GM12891 (cell line): ENCODE measurements at places on chromosomes 1 and 21.
A peak's percentile ranks its signal among the peaks of the same experiment; 100 is the strongest.

DNA sequence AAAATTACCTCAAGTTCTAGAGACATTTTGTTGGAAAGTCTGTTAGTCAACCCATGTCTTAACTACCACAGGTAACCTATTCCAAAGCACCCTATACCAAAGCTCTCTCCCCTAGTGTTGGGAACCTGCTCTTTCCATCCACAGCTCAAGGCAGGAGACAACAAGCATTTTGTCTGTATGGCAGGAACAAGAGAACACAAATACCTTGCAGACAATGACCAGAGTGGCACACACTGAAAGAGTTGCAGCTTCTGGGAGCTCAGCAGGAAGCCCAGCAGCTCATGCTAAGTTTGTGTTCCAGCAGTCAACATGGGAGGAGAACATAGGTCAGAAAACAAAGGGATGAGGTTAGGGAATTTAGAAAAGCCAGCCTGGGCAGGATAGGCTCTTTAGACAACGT lies 300.8 kb downstream of the HHIPL2 start:
- no peak for DNase-seq

GRCh38 chr1:47432071-47433036 lies 5.5 kb upstream of the FOXD2 start:
- peak; percentile 42 for DNase-seq

DNA sequence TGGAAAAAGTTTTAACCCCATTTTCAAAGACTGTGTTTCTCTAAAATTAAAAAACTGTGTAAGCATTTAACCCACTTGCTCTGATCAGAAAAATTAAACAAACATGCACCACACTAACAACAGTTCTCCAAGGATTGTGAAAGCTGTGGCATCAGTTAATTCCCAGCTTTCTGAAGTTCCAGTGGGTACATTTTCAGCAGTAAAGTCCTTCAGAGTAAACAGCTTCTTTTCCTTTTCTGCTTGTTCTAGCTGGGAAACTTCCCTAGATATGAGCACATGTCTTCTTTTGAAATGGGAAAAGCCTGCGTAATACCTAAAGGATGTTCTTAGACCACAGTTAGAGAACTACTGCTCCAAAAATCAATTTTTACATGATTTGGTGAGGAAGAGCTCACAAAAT lies 11.1 kb downstream of the PRRX1 start:
- no peak for DNase-seq

DNA sequence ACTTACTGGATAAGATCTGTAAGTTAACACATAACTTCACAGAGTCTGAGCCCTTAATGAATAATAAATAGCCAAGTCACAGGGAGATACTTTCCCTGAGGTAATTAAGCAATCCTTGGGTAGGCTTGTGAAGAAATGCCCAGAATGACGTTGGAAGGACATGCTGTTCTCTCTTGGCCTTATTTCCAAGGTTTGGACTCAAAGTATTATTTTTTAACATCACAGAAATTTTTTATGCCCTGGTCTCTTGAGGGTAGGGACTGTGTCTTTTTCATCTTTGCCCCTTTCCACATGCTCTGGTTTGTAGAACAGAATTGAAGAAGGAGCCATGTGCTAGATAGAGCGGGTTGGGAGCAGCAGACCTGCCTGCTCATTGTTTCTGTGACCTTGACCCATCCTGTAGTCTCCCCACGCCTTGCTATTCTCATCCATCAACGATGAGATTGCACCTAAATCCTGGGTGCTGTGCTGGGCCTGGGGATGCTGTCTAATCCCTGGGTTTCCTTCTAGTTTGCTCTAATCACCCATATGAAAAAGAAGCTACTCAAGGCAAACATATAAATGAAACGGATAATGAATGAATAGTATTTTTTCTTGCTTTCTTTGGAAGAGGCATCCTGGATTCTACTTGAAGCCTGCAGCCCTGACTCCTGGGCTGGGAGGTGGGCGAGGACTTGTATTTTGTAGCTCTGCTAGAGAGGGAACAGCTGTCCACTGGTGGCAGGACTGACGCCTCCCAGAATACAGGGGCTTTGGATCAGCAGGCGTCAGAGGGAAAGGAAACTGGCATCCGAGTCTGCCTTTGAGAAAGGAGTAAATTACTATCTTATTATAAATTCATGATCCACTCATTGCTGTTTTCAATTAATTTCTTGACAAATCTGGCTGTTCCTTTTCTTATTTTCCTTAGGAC lies 17.5 kb upstream of the LAMTOR5 start:
- no peak for DNase-seq

GRCh38 chr1:192600275-192600674 lies 24.7 kb downstream of the RGS1 start:
- DNase-seq: no peak

GRCh38 chr1:19439464-19440171 lies 45.7 kb downstream of the CAPZB start:
- DNase-seq: no peak

DNA sequence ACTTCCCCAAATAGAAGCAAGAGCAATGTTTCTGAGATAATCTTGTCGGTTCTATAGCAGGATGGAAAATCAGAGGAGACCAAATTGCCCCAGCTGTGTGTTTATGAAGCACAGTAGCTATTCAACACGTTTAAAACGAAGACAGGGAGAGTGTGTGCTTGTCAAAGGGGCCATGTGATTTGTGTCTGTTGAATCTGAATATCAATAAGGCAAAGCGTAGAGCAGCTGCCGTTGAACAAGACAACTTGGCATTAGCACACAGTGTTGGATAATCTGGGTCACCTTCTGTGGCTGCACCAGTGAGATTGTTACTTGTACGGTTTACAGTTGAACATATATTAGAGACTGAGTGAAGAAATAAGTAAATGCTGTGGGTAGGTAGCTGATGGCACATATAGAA lies 1.0 kb downstream of the CRB1 start:
- DNase-seq: no peak

- DNase-seq: no peak
These were observed 6.0 kb upstream of the DEDD start for GRCh38 chr1:161138431-161138830.

GRCh38 chr1:229377429-229377828 lies 34.6 kb upstream of the CCSAP start:
- DNase-seq: no peak

DNA sequence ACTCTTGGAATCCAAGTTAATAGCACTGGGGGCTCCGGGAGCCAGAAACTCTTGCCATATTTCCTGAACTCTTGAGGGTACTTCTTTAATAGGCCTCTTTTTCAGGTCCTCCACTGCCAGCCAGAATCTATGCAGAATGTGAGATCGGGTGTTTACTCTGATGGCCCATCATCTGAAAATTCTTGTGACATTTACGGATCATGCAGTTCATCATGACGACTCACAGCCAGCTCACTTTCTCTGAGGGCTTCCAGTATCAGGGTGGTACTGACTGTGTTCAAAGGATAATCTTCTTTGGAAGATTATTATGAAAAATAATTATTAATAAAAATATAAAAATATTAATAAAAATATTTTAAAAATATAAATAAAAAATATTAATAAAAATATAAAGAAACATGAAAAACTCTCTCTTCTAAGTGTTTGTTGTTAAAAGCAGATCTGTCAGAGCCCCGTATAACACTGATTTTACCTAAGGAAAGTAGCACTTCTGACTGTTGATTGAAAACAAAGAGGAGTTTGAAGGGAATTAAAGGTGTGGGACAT lies 194.3 kb upstream of the GREM2 start:
- DNase-seq: no peak

- DNase-seq: no peak
These were observed 46.2 kb downstream of the KDM5B start for GRCh38 chr1:202762019-202762418.

DNA sequence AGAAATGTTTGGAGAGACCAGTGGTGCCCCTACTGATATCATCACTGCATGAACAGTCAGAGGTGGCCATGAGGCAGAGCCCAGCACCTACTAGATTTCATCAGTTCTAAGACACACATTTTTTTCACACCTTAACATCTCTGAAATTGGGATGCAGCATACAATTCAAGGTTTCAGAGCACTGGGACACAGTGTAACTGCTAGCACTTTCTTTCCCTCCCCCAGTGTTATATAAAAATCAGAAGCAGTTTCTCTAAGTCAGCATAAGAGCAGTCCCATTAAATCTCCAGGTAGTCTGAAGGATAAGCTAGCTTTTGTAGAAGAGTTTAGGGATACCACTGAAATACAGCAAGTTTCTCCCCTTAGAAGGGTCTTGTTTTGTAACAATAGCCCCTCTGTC lies 10.0 kb upstream of the ANGPTL7 start:
- no peak for DNase-seq

DNA sequence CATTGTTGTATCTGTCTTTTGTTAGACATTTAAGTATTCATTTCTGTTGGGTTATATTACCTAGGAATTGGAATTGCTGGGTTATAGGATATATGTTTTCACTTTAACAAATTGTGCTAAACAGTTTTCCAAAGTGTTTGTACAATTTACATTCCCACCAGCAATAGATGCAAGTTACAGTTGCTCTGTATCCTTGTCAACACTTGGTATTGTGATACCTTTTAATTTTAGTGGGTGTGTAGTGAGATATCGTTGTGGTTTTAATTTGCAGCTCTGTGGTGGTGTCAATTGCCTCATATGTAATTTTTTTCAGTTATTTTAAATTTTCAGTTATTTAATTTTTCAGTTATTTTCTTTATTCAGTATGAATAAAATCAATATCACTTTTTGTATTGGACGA lies 7.4 kb upstream of the DPH5 start:
- DNase-seq: no peak

GRCh38 chr1:53373246-53373645 lies 45.4 kb upstream of the LRP8 start:
- no peak for DNase-seq

DNA sequence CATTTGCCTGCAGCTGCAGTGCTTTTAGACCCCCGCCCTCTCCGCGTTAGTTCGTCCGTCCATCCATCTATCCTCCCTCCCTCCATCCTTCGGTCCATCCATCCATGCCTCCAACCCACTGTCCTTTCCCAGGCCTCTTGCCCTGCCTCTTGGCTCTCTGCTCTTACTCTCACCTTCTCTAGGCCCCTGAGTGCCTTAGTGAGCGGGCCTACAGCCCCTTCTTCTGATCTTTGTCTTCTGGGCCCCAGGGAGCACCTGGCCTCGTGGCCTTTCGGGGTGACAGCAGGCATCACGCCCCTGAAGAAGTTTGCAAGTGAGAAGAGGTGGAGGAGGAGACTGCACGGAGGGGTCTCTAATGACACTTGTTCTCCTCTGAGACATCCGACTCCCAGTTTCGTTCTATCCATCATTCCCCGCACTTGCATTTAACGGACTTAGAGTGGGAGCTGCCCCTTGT lies 842 bp downstream of the ATXN7L2 start:
- DNase-seq: no peak

DNA sequence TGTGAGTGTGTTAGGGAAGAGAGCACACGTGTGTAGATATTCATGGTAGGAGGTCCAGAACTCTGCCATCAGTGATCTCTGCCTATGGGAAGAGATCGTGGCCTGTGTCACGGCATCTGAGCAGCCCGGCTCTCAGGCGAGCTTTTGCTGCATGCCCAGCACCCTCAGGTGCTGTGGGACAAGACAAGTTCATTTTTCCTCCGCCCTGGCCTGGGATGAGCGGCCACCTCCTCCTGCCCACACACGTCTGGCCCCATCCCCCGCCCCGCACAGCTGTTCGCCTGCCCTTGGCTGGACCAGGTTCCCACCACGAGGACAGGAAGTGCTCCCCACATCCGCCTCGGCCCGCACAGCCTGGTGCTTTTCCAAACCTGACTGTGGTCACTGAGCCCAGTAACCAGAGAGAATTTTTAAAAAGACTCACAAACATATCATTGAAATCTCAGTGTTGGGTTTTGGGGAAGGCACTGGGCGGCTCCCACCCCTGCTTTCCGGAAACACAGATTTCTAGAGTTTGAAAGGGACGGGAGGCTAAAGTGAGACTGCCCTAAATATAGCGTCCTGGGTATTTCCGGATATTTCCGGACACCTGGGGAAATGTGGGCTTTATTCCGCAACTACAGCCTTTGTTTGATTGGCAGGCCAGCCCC lies 18.0 kb downstream of the BMP8A start:
- peak; percentile 46 for DNase-seq

- no peak for DNase-seq
These were observed 99.6 kb downstream of the APP start for GRCh38 chr21:26070822-26071425.

- DNase-seq: no peak
These were observed 46.2 kb downstream of the DISP3 start for GRCh38 chr1:11525151-11525505.

- no peak for DNase-seq
These were observed 20.4 kb upstream of the FGGY start for GRCh38 chr1:59276439-59276851.

GRCh38 chr21:38306433-38307141 lies 49.8 kb downstream of the KCNJ15 start:
- no peak for DNase-seq

GRCh38 chr21:38787016-38787415 lies 18.7 kb upstream of the ETS2 start:
- no peak for DNase-seq

DNA sequence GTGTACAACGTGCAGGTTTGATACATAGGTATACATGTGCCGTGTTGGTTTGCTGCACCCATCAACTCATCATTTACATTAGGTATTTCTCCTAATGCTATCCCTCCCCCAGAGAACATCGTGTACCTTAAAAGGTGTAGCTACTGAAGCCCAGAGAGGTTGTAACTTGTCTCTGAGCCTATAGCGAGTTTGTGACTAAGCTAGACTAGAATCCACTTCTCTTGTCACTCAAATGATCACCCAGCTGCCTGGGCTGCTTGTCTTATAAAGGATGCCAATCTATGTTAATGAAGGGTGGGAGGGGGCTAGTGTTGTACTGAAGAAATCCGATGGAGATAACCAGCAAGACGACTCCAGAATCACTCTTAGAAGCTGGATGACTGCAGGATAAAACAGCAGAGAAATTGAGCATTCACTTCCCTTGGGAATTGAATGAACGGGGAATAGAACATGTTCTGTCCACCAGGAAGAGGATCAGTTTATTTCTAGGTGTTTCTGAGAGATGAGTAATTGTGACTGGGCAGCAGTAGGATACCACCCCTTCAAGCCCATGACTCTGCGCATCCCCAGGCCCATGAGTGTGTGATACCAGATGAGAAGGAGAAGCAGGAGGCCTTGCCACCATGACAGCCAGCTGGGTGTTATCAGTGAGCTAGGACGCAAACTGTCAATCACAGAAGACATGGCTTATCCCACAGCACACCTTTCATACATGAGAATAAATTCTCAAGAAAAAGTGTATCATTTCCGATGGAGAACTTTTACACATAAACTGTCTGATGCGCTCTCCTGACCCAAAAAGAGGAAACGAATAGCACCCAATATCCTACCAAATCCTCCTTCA lies 390.4 kb downstream of the NTNG1 start:
- DNase-seq: no peak

GRCh38 chr1:85321237-85321964 lies 45.0 kb upstream of the BCL10 start:
- DNase-seq: no peak

- DNase-seq: no peak
These were observed 104.0 kb upstream of the OLIG2 start for GRCh38 chr21:32921632-32922230.

- peak; percentile 46 for DNase-seq
These were observed 25.2 kb upstream of the EPS8L3 start for GRCh38 chr1:109788695-109789521.

DNA sequence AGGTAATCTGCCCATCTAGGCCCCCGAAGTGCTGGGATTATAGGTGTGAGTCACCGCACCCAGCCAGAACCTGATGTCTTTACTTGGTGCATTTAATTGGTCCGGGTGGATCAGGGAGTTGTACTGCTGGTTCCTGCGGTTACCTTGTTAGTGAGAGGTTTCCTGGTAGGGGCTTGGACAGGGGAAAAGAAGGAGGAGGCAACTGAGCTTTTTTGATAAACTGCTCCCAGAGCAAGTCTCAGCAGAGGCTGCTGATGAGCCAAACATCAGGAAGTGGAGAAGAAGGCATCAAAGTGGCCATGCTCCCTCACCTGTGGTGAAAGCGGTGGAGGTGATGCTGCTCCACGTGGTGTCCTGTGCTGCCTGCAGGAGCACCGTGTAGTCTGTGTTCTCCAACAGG lies 161.5 kb upstream of the KIAA0040 start:
- DNase-seq: no peak
